ENCODE measurements at places on chromosomes 1 and 21.
A peak's percentile ranks its signal among the peaks of the same experiment; 100 is the strongest.

- DNase-seq = no peak
Observed at GRCh38 chr21:40768056-40768455, 78.9 kb downstream of the DSCAM start.

DNA sequence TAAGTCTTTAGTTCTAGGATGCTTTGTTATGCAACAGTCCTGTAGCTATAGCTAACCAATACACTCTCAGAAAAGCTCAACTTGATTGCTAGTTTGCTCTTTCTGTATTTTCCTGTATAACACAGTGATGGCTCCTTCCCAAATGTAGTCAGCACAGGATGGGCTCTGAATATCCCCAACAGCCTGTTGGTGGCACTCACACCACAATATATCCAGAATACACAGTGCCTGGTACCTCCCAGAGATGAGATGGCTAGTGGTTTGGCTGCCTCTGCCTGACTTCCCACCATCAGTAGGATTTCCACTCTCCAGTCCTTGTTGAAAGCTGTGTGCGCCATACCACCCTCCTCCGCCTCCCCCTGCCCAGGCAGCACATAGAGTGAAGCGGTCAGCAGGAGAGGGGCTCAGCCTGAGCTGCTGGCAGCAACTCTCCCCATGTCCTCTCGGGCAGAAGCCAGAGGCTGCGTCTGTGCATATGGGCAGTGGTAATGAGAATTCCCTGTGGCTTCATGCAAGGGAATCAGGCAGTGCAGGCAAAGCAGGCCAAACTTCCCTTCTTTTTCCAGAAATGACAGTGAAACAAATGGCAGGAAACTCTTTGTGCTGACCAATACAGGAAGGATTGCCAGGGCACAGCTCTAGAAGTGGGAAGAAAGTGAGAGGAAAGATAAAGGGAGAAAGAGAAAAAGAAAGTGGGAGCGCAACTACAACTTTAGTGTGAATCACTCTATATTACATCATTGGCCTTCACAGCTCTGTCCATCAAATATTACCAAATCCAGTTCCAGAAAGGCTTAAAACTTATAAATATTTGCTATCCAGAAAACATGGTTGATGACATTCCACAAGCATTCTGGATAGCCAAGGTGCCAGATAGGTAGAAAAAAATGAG lies 49.7 kb downstream of the LMX1A start:
- DNase-seq = no peak

DNA sequence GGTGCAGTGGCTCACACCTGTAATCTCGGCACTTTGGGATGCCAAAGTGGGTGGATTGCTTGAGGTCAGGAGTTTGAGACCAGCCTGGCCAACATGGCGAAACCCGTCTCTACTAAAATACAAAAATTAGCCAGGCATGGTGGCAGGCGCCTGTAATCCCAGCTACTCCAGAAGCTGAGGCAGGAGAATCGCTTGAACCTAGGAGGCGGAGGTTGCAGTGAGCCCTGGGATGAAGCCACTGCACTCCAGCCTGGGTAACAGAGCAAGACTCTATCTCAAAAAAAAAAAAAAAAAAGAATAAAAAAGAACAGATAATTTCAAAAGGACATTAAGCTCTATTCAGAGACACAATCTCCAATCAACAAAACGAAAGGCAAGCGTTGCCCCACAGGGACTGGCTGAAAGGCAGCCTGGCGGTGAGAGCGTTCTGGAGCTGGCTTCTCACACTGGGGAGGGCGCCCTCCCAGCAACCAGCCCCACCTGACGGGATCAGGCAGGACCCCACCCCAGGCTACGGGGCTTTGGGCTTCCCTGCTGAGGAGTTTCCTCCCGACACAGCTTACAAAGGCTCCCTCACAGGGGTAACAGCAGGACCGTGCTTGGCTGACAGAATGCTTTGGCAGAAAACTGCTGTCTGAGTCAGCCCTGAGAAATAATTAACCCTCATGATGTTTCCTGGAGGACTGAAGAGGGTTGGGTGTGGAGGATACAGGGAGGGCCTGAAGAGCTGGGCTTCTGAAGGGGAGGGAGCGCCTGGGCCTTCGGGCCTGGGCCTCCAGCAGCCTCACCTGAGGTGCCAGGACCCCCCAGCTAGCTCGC lies 31.1 kb upstream of the SRP9 start:
- peak; percentile 96 for DNase-seq

DNA sequence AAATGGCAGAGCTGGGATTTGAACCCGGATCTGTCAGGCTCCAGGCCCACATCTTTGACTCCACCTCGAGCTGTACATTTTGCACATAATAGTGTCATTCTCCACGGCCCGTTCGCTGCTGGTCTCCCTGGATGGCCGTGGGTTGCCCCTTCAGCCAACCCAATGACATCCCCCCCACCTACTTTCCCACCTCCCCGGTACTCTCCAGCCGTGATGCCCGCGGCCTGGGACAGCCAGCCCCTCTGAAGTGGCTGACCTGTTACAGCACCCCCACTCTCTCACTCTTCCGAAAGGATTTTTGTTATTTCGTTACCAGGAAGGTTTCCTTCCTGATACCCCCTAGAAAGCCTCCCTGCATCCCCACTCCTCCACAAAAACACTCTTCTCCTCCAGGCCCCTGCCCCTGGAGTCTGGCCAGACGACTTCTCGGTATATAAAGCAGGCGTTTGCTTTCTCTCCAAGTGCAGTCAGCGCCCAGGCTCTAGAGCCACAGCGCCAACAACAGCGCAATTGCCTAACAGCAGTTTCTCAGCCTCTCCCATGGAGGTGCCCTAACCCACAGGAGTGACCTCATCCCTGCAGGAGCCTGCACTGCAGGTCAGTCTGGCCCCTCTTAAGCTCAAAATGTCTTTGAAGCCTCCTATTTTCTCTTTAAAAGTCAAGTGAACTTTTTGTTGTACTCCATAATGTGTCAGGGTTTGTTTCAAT lies 14.5 kb upstream of the GJB5 start:
- DNase-seq = no peak

GRCh38 chr1:229293528-229294204 lies 22.8 kb downstream of the RAB4A start:
- DNase-seq = no peak

- DNase-seq = no peak
Observed at GRCh38 chr1:94858276-94858675, 38.1 kb downstream of the SLC44A3 start.
